Stimulated activated CD8-positive, alpha-beta memory T cell treated with anti-CD3 and anti-CD28 coated beads, Interleukin-4, amount 100 ng/mL, for 1 hour (primary cell): ENCODE measurements at places on chromosomes 3 and 15.

DNA sequence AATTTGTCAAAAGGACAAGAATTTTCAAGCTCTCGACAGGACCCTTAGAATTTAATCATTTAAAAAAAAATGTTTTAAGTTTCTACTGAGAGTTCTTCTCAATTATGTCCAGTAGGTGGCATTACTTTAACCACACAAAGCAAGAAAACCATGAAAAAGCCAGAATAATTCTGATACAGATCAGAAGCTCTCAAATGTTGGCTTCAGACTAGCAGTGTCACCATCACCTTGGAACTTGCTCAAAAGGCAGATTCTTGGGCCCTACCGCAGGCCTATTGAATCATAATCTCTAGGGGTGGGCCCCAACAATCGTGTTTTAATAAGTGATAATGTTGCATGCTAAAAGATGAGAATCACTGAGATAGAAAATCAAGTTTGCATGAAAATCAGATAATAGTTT lies 99.5 kb upstream of the KCNMB2 start:
- DNase-seq, result no peak

DNA sequence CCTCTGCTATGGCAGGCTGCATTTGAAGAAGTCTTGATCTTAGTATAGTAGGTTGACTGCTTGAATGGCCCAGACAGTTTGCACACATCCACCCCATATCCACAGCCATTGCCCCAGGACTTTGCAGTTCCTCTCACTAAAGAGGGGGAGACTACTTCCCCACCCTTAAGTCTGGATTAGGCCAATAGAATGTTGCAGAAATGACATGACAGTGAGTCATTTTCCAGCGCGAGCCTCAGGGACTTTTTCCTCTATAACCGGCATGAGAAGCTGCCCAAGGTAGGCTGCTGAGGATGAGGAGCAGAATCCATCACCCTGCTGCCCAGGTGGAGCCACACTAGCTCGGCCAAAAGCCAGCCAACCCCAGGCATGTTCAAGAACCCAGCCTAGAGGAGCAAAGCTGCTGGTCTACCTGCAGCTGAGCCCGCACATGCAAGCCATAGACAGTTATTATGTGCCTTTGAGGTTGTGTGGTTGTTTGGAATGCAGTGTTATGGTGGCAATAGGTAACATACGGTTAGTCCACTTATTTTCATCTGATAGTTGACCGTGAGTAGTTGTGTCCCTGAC lies 113.9 kb downstream of the TLE3 start:
- no peak for DNase-seq

DNA sequence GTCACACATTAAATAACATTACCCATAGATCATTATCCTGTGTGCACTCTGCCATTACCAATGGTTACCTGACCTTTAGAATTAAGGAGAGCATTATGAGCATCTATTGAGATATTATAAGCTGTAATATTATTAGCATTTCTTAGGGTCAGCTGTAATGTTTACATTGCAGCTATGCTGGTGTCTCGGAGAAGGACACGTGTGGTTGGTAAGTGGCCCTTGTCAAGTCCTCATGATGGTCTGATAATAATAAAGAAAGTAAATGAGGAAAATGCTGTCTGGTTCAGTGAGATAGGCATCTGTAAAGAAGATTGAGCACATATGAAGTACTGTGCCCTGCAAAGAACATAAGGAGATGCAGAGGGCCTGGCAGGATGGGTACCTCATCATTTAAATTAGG lies 71.7 kb upstream of the ARL6 start:
- no peak for DNase-seq

- DNase-seq, result no peak
Observed at GRCh38 chr15:59817834-59818233, 128.7 kb upstream of the BNIP2 start.

DNA sequence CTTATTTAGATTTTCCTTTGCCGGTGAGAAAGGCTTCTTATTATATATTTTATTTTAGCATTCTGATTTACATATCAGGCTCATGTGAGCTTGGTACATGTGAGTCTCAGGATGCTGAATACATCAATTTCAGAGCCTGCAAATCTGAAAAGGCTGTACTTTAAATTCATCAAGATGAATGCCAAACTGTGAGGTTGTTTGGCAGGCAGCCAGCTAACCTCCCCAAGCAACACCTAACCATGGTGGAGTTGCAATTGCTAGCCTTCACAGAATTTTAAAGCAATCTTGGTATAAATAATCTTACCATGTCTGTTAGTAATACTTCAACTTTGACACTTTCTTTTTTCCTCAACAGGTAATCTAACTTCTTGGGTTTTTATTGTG lies 252.5 kb downstream of the CDIN1 start:
- DNase-seq, result no peak

- no peak for DNase-seq
Observed at GRCh38 chr15:79431636-79432344, at the start of gene MINAR1. MINAR1 (plus strand) TSS chr15:79432336; CDS start chr15:79456148, 23,812 bp downstream.

- DNase-seq, result no peak
Observed at GRCh38 chr15:101000271-101000681, 81.1 kb downstream of the LRRK1 start.

GRCh38 chr15:65245096-65245856 lies 34.0 kb upstream of the CILP start:
- no peak for DNase-seq

GRCh38 chr3:194103505-194103904 lies 32.4 kb upstream of the HES1 start:
- DNase-seq, result no peak

GRCh38 chr3:52645549-52645948 lies 40.2 kb downstream of the PBRM1 start:
- no peak for DNase-seq

DNA sequence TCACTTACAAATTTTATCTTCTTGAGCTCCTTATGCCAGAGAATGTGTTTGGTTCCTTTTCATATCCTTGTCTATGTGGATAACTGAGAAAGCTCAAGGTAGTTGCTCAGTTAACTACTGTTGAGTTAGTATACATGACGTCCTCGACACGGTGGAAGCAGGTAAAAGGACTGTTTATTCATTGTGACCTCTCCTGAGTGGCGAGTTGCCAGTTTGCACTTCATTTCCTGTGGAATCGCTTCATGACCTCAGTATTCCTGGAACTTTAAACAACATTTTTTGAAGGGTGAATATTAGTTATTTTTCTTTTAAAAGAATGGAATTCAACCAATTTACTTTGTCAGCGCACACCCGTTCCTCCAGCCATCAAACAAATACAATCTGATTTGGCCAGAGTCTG lies 1.2 kb upstream of the TPRG1 start:
- no peak for DNase-seq

GRCh38 chr3:100556673-100557310 lies 52.6 kb upstream of the ADGRG7 start:
- no peak for DNase-seq

GRCh38 chr15:59516655-59517461 lies 78.9 kb downstream of the FAM81A start:
- DNase-seq, result no peak

DNA sequence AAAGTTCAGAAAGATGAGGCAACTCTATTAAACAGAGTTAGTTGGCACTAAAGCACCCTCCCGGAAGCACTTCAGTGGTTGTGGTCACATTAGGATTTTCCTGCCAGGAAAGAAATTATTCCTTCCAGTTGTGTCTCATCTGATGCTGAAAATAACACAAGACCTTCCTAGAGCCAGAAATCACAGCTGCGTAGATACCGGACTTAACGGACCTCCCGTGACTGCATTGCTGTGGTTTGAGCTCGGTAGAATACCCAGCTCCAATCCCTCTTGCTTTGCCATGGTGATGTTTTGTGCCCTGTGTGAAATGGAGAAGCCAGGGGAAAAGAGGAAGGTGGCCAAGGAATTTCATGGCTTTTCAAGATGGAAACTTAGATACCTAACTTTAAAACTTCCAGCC lies 215.0 kb upstream of the IGF1R start:
- DNase-seq, result no peak

DNA sequence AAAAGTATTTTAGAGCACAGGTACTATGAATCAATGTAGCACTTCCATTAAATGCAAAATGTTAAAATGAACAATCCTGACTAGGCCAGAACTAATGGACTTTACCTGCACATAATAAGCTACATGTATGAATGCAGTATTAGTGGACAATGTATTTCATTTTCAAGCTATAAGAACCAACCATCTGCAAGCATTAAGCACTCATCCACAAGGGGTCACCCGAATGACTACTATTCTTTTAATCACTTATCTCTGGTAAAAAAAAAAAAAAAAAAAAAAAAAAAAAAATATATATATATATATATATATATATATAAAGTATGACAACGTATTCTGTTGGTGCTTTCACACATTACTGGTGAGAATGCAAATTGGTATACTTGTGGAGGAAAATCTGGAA lies 7.2 kb downstream of the HERC1 start:
- DNase-seq, result no peak

GRCh38 chr15:51879555-51879954 lies 50.1 kb downstream of the TMOD3 start:
- DNase-seq, result no peak

DNA sequence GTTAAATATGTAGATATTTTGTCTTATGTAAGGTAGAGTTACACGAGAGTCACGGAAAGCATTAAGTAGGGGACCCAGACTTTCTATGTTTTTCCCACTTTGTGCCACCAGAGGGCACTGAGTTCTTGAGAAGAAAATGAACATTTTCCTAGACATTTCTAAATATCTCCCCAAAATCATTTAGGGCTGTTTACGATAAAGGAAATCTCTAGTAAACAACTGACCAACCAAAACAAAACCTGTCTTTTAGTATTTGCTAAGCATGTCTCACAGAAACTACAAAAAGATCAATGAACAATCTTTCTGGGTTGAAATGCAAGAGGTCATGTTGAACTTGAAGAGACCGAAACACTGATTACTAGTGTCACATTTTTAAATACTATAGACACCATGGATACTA lies 16.1 kb downstream of the POU1F1 start:
- no peak for DNase-seq

DNA sequence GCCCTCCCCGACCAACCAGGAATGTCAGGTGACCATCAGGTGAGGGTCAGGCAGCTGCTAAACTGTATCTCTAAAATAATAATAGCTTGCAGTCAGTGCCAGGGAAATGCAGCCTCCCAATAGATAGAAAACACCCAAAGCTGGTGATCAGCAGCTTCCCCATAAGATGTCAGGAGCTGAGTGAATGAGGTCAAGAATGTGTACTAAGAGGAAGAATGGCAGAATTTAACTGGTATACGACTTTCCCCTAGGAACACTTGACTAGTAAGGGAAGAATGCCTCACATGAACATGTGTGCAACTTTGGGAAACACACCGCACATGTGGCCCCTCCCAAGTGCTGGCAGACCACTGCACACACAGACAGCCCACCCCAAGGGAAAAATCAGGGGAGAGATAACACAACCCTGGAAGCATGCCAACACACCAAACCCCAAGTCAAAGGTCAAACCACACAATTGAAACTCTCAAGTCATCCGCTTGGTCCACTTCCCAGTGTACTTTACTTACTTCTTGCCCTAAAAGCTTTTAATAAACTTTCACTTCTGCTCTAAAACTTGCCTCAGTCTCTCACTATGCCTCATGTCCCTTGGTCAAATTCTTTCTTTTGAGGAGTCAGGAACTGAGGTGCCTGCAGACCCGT lies 806.5 kb downstream of the OTOL1 start:
- no peak for DNase-seq

DNA sequence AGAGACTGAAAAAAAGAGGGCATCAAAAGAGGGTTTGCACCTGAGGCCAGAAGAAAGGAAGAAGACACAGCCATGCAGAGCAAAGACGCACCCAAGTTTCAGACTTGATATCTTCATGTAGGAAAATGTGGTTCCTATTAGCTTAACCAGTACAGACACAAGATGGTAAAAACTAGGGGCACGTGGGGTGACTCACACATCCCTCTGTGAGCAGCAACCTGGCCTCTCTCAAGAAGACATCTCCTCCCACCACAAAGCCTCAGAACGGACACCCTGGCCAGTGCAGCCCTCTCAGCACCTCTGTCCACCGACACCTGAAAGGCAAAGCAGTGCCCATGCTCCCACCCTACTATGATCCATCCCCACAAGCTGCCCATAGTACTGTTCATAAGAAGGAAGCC lies 33.3 kb downstream of the GLB1 start:
- no peak for DNase-seq

DNA sequence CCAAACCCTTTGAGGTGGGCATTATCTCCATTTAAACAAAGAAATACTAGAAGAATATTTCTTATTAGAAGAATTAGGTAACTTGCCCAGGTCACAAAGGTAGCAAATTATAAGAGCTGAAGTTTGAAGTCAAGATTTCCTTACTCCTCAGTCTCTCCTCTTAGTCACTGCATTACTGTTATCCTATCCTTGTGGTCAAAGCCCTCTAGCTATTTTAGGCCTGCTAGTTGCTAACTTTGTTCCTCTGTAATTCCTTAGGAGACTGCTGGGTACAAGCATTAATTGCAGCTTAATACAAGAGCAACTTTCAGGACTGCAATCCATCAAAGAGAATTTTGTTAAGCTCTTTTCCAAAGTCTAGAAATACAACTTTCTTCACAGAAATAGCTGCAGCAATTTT lies 528.2 kb downstream of the ZIC1 start:
- no peak for DNase-seq

DNA sequence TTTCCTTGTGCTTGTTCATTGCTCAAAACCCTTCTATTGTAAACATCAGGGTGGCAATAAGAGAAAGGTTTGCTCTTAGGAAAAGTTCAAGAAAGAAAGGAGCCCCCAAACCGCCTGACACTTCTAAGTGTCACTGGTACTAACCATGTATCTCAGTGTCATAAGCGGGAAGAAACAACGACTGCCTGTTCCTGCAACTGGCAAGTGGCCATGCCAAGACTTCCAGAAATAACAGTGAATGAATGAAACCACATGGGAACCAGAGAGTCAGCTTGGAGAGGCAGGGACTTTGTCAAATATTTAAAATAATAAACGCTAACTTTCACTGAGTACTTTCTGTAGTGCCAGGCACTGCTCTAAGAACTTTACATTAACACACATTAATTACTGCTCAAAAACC lies 1.1 kb downstream of the PLSCR2 start:
- DNase-seq, result no peak

DNA sequence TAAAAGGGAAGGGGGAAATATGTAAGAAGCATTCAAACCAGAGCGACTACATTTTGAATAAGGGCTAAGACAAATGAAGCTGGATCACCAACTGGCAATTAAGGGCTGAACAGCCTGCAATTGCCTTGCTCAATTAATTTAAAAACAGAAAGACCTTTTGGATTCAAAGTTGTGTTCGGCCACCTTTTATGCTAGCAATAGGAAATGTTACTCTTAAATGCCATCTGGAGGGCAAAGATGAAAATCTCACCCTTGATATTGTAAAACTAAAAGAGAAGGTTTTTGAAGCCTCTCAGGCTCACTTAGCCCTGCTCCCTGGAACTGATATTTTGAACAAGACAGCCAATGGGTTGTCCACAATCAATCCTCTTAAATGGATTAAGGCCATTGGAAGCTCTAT lies 44.2 kb downstream of the ACAD9 start:
- DNase-seq, result no peak

DNA sequence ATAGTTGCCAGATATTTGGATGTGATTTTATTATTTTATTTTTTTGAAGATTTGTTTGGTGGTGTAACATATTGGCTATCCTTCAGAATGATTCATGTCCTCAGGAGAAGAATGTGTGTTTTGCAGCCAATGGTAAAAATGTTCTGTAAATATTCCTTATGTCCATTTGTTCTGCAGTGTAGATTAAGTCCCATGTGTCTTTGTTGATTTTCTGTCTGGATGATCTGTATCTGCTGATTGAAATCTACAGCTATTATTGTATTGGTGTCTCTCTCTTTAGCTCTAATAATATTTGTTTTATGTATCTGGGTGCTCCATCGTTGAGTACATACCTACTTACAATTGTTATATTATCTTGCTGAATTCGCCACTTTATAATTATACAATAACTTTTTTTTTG lies 1641.7 kb downstream of the OTOL1 start:
- DNase-seq, result no peak

- no peak for DNase-seq
Observed at GRCh38 chr3:78967061-78967460, 800.7 kb downstream of the ROBO1 start.
